Mesenchymal stem cell (in vitro differentiated cells and primary cell): ENCODE measurements at places on chromosomes 2 and 18.
A peak's percentile ranks its signal among the peaks of the same experiment; 100 is the strongest.

GRCh38 chr2:135168204-135168856 is 116.2 kb downstream of the RAB3GAP1 start:
- H3K27me3 ChIP-seq, result no peaks in the 10 kb centered on the region
- no peaks in the 10 kb centered on the region for H3K4me1 ChIP-seq
- peaks cover 86% of the 10 kb centered on the region for H3K36me3 ChIP-seq
- H3K4me3 ChIP-seq, result no peak overlapping the region
- no peak for DNase-seq
- no peak overlapping the region for H3K27ac ChIP-seq

GRCh38 chr2:189204322-189204941 is 24.9 kb upstream of the COL5A2 start:
- no peaks in the 10 kb centered on the region for H3K4me1 ChIP-seq
- no peaks in the 10 kb centered on the region for H3K27me3 ChIP-seq
- peak overlapping the region; percentile 40 for H3K4me3 ChIP-seq
- H3K27ac ChIP-seq, result peak overlapping the region; percentile 47

DNA sequence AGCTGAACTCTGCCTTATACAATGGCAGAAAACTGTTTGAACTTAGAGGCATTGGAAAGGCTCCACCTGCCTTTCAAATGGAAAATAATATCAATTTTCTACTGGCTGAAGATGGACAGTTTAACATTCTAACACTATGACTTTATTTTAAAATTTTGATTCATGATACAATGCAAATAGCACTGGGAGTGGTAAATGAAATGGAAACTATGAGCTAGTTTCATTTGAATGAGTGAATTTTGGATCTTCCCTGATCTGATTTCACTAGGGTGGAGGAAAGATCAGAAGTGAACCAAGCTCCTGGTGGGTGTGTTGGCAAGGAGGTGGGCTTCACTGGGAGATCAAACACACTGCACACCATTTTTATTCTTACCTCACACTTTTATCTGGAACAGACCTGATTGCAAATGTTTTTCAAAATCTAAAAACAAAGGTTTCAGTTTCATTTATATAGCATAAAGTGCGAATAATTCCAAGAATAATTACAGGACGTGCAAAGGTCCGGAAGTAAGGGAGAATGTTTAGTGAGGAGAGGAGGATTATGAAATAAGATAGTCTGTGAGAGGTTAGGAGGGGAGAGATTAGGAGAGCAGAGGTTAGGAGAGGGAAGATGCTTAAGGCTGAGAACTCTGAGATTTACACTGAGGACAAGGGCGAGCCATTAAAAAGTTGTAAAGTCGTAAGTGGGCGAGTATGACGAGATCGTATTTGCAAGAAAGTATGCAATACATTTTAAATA is 18.6 kb upstream of the MBP start:
- H3K4me1 ChIP-seq, result peaks cover 5% of the 10 kb centered on the region
- H3K4me3 ChIP-seq, result no peak overlapping the region
- no peak for DNase-seq
- no peaks in the 10 kb centered on the region for H3K27me3 ChIP-seq
- H3K36me3 ChIP-seq, result no peaks in the 10 kb centered on the region

DNA sequence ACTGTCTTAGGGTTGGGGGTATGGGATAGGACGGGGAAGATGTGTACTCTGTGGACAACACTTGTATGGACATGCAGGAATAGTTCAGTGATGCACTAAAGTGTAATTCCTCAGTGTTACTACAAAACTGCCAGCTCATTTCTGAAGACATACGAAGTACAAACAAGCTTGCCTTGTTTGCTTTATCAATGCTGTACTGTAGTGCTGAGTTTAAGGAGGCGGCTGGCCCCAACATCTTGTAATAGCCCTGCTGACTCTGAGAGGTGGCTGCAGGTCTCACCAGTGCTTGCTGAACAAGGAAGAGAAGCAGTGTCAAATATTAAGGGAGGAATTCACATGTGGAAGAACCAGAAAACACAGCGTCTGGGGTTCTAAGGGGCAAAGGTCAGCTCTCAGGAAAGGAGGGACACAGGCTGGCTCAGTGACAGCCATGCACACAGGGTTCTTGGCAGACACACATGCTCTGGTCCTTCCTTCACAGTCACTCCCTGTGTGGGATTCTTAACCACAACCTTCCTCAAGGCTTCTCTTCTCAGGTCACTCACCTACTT is 39.8 kb upstream of the EVA1A start:
- DNase-seq, result peak; percentile 37
- no peak overlapping the region for H3K27ac ChIP-seq
- H3K4me3 ChIP-seq, result no peak overlapping the region
- H3K27me3 ChIP-seq, result no peaks in the 10 kb centered on the region

DNA sequence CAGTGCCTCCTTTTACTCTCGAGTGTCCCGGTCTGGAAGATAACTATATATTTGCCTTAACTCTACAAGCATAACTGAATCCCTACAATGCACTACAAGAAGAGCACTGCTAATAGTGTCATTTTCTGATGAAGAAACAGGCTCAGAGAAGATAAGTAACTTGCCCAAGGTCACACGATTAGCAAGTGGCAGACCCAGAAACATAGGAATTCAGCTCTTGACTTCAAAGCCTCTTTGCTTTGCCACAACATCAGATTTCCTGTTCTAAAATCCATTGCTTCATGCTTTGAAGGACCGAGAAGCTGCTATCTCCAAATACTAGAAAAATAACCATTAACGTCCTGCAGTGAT is 65.6 kb downstream of the HS1BP3 start:
- no peaks in the 10 kb centered on the region for H3K36me3 ChIP-seq
- peak overlapping the region; percentile 95 for H3K27ac ChIP-seq
- no peak for DNase-seq
- no peaks in the 10 kb centered on the region for H3K27me3 ChIP-seq
- H3K4me3 ChIP-seq, result no peak overlapping the region

DNA sequence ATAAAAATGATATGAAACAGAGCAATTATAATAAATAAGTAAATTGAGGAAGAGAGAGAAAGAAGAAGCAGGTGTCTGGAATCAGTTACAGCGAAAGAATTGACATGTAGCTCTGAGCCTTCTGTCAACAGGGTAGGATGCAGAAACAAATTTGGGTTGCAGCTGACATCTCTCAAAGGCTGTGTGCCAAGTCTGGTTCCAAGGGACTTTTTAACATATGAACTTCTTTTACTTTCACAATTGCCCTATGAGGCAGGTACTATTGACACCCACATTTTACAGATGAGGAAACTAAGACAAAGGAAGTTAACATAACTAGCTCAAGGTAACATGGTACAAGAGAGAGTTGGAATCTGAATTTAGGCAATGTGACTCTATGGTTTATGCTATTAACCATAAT is 260.0 kb downstream of the ASXL3 start:
- H3K27ac ChIP-seq, result no peak overlapping the region
- no peaks in the 10 kb centered on the region for H3K36me3 ChIP-seq
- no peak for DNase-seq
- no peaks in the 10 kb centered on the region for H3K27me3 ChIP-seq

- peaks cover 15% of the 10 kb centered on the region for H3K4me1 ChIP-seq
- H3K4me3 ChIP-seq, result no peak overlapping the region
- peak overlapping the region; percentile 42 for H3K27ac ChIP-seq
- peaks cover 5% of the 10 kb centered on the region for H3K27me3 ChIP-seq
- H3K36me3 ChIP-seq, result no peaks in the 10 kb centered on the region
- DNase-seq, result peak; percentile 81
Observed at GRCh38 chr2:234334151-234334550, 162.7 kb downstream of the ARL4C start.

DNA sequence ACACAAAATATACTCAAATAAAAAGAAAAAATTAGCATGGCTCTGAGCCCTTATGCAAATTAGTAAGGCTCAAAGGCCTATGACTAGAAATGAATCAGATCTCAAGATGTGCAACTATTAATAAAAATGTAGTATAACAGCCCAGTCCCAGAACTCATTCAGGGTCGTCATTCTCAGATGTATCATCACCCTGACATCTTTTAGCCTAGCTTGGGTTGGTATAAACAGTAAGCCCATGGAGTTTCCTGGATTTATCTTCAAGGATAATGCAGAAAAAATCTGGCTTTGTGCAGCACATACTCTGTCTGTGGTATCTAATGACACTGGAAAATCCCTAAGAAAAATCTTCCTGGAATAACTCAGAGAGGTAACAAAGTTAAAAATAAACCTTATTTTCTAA is 239.3 kb downstream of the ZNF385B start:
- no peak overlapping the region for H3K27ac ChIP-seq
- no peaks in the 10 kb centered on the region for H3K36me3 ChIP-seq
- no peak overlapping the region for H3K4me3 ChIP-seq
- H3K4me1 ChIP-seq, result no peaks in the 10 kb centered on the region

- no peak overlapping the region for H3K27ac ChIP-seq
- no peaks in the 10 kb centered on the region for H3K4me1 ChIP-seq
- DNase-seq, result no peak
- no peaks in the 10 kb centered on the region for H3K36me3 ChIP-seq
- H3K27me3 ChIP-seq, result no peaks in the 10 kb centered on the region
- H3K4me3 ChIP-seq, result no peak overlapping the region
Observed at GRCh38 chr2:66724241-66724640, 289.3 kb downstream of the MEIS1 start.
